Esophagus squamous epithelium (tissue), 5 donors: ENCODE measurements at places on chromosomes 1 and 21.

DNA sequence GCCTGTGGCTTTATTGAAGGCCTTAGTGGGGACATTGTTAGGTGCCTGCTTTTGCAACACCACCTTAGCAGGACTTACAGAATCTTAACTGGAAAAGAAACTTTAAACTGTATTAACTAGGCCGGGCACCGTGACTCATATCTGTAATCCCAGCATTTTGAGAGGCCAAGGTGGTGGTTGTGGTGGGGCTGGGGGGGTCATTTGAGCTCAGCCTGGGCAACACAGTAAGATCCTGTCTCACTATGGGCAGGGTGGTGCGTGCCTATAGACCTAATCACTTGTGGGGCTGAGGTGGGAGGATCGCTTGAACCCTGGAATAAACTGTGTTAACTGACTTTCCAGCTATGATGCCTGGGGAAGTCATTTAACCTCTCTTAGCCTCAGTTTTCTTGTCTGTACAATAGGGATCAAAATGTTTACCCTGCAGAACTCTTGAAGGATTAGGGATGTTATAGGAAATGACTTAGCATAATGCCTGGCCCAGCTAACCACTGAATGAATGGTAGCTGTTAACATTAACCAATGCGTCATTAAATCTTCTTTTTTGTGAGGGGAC is 39.5 kb downstream of the IER5 start:
- DNase-seq: no peak

DNA sequence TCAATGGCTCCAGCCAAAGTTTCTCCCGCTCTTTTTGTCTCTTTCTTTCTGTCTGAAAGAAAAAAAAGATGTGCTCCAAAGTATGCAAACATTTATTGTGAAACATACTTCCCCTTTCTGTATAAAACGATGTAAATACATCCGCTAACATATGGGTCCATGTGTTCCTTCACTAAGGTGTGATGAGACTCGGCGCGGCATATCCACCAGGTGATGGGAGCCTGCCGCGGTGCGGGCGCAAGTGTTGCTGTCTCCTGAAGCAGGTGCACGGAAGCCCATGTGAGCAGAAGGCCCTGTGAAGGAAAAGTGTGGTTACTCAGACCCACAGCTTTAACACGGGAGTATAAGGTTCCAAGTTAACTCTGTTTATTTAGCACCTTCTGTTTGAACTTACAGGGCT is 466.6 kb upstream of the C1orf87 start:
- no peak for DNase-seq

DNA sequence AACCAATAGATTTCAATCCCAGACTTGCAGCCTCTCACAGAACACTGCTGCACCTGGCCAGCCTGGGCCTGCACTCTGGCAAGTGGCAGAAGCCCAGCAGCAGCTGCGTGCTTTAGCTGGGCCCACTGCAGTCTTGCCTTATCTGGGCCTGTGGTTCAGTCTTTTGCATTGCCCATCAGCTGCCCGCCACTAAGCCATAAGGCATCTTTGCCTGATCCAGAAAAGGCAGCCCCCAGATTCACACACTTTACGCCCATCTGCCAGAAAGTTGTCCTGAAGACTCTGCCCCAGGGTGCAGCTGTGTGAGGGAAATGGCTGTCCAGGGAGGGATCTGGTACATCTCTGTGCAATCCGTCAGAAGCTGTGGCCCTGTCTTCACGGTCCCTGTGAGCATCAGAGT is 217.0 kb downstream of the DNAH14 start:
- DNase-seq: no peak

- DNase-seq: no peak
These were observed 2.9 kb downstream of the RCAN1 start for GRCh38 chr21:34612056-34612455.

GRCh38 chr21:22346576-22346975 is 1348.4 kb downstream of the NCAM2 start:
- no peak for DNase-seq

GRCh38 chr1:29052941-29053340 is 70.8 kb downstream of the TMEM200B start:
- DNase-seq: no peak

DNA sequence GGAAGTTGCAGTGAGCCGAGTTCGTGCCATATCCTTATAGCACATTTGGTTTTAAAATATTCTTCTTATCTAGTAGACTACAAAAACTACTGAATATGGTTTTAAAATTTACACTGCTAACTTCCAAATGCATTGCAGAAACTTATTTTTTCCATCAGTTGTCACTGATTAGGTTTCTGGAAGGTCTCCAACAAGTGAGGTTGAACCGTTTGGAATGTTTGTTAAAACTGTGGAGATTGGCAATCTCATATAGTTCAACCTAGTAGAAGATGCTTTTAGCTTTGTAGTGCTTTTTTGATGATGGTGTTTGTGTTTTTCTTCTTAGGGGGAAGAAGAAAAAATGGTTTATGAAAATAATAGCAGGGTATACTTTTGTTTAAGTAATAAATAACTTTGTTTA is 12.9 kb downstream of the CENPF start:
- no peak for DNase-seq

DNA sequence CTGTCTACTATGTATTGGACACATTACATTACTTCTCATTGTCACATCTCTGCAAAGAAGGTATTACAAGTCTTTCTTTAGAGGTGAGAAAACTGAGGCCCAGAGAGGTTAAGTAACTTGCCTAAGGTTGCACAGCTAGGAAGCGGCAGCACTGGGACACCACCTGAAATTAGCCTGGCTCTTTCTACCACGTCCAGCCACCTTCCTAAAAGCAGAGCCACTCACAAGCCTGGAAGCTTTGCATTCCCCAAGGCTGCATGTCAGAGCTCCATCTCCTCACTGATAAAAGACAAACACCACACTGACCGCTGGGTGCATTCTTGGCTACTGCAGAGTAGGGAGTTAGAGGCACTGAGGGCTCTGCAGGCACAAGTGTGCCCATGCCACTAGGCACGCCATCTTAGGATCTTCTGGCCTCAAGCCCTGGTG is 2.4 kb downstream of the CD247 start:
- no peak for DNase-seq

DNA sequence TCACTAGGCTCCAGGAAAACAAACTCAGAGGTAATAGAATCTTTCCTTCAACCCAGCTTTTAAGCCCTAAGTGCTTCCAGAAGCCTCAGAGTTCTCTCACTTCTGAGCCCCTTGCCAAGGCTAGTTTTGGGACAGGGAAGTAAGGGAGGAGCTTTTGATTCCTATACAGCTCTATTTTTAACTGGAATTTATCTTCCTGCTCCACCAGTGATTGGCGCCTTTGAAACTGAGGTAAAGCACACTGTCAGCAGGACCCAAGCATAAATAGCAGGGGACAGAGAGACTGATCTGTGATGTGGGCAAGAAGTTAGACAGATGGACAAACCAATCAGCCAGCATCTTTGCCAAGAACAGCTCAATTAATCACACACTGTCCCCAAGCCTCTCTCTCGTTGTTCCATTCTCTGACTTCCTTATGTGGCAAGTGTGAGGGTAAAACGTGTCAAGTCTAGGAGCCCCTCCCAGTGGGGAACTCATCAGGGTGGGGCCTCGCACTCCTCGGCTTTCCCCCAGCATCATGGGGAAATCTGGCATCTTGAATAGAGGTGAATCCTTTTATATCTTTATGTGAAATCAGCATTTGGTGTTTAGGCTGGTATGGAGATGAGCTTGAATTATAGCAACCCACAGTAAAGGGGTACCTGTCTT is 40.2 kb upstream of the MPZL1 start:
- no peak for DNase-seq

GRCh38 chr21:37338671-37339551 is 27.7 kb upstream of the DYRK1A start:
- DNase-seq: no peak

GRCh38 chr1:31577515-31578192 is 1.3 kb downstream of the TINAGL1 start:
- DNase-seq: no peak
